ENCODE measurements at places on chromosomes 2 and 18.
A peak's percentile ranks its signal among the peaks of the same experiment; 100 is the strongest.

DNA sequence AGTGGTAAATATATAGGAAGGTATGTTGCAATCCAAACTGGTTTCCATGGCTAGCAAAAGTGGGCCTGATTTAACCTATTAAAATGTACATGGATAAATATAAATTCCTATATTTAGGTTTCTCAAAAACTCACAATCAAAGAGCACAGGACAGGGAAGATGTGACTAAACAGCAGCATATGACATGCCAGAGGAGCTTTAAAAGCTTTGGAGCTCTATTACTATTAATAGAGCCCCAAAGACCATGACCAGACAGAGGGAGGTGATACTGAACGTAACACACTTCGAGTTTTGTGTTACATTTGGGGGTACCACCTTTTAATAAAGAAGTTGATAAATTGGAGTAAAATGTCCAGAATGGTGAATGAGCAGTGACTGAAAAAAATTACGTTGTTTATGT is 179.5 kb upstream of the SLC14A2 start:
- DNase-seq = no peak

DNA sequence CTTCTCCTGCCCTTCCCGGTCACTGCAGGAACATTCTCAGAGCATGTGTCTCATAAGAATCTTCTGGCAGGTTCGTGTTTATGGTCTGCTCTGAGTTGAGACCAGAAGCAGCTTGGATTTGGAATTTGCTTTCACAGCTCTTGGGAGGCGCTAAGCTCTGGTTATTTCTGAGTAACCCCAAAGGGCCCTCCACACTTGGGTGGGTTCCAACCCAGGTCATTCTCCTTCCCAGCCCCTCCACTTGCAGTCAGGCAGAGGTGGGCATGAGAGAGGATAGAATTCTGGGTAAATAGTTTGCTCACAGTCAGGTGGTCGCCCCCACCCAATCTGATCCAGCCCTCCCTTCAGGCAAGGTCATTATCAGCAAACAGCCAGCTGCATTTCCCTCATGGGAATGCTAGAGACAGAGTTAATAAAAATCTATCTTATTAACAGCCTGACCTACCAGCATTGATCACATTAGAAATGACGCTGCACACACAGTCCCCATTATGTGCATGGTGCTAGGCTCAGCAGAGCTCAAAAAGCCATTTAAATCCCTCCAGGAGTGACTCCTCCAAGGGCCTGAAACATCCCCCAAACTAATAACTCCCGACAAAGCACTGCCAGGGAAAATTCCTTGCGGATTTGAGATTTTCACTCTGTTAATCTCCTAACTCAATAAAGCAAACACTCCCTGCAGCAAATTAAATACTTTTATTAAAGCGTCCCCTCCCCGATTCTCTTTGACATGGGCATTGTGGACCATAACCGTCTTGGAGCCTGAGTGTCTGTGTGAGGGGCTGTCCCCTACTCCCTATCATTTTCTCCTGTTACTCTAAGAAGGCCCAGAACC is 61.9 kb downstream of the SLC4A5 start:
- DNase-seq = no peak

DNA sequence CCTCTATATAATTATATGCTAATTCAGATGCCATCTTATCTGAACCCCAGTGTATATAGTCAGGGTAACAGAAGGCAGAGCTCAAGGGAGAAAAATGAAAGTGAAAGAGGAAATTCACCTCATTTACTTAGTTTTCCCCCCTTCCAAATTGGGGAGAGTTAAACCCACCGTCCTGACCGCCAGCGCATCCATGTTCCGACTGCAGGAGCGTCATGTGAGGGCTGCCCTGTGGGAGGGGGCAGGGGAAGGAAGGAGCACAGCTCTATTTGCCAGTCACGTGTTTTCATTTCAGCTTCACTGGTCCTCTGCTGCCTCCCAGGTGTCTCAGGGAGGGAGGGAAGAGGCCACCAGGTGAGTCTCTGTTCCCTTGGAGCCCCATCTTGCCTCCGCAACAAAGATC is 13.2 kb downstream of the CNNM4 start:
- peak; percentile 50 for DNase-seq

DNA sequence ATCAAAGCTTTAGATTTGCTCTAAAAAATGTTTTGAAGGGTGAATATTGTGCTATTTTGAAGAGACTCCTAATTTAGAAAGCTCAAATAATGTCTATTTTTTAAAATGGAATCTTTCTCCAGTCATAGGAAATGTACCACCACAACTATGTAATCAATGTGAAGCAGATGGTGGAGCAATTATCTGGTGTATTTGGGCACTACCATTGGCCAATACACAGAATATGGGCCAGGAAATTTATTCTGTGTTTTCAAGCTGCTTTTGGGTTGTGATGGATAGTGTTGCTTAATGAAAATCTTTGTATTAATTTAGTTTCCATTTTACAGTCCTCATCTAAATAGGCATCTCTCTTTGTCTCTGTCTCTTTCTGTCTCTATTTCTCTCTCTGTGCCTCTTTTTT is 17.1 kb upstream of the VWC2L start:
- DNase-seq = no peak

- DNase-seq = no peak
These were observed 139.2 kb upstream of the ARHGAP28 start for GRCh38 chr18:6590326-6590725.

DNA sequence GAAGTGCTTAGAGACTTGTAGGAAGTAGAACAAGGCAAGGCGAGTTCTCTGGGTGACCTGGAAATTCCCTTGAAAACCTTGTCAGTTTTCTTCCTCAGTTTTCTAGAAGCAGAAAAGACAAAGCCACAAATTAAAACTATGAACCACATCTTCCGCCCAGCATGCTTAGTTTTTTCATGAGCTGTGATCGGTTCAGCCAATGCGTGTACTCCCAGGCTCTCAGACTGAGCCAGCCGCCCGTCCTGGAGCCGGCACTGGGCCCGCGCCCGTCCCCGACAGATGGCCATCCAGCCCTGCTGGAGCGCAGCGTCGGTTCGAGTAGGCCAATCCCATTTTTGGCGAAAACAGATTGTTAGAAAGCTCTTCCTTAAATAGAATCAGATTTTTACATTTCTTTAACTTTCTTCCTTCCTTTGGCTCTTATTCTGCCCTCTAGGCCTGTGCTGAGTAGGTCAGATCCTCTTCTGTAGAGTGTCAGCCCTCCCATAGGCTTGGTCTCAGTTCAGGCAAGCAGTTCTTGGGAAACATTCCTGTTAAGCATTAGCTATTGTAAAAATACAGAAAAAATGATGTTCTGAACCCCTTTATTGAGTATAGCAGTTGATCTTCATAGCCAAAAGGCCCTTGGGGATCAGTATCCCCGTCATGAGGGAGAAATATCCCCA is 112.5 kb downstream of the NCK2 start:
- DNase-seq = no peak

GRCh38 chr2:86052676-86053075 is 53.0 kb downstream of the POLR1A start:
- no peak for DNase-seq

DNA sequence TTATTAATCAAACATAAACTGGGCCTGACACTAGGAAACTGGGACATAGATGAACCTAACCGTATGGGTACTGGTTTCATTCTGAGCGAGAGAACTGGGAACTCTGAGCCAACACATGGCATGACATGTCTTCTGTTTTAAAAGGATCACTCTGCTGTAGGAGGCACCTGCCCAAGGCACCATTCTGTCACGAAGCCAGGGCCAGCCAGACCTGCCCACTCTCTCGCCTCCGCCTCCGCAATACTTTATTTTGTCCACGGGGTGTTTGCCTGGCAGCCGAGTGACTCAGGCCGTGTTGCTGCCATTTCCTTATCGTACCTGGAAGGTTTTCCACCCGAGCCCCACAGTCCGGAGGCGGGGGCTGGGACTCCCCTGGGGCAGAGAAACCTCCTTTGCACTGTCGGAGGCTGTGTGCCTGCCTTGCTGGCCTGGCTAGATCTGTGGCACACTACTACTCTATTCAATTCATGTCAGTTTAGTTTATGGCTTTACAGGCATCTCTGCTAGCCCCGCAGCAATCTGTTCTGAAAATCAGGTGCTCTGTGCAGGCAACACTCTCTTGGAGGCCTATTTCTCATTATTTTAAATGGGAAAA is 120.4 kb upstream of the ACKR3 start:
- no peak for DNase-seq

GRCh38 chr2:124122340-124122739 is 97.3 kb downstream of the CNTNAP5 start:
- DNase-seq = no peak

GRCh38 chr2:86048888-86049287 is 56.8 kb downstream of the POLR1A start:
- DNase-seq = no peak

- no peak for DNase-seq
These were observed 2.9 kb downstream of the TMEM178A start for GRCh38 chr2:39668576-39669080.

- DNase-seq = peak; percentile 39
These were observed 619 bp downstream of the GALM start for GRCh38 chr2:38666556-38666910.

GRCh38 chr2:29304399-29305060 is 189.3 kb downstream of the CLIP4 start:
- no peak for DNase-seq

DNA sequence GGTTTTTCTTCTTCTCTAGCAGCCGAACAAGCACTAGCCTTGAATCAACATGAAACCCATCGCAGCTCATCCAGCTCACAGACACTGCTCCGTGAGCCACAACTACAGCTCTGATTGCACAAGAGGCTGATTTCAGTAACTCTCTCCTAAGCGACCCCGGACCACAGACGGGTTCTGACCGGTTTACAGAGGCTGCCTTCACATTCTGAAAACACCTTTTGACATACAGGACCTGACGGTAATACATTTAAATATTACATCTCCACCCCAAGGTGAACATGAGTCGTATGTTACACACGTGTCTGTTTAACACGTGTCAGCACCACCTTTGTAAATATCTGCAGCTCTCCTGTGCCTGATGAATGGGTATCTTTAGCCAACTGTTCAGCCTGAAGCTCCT is 120.7 kb downstream of the TMEM18 start:
- no peak for DNase-seq

- peak; percentile 55 for DNase-seq
These were observed 38.7 kb downstream of the PKDCC start for GRCh38 chr2:42086500-42086953.

DNA sequence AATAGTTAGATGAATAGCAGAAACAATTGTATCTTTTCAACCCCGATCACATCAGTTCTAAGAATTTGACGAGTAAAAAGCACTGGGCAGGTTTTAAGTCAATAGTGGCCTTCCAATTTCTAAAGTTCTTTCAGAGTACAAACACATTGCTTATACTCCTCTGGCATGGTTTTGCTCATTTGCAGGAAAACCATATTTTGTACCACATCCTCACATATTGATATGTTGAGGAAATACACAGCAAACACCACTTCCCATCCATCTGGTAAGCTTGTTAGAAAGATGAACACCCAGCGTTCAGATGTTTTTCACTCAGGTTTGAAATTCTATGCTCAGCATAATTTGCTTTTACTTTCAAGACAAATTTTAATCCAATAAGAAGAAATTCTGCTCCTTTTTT is 344.6 kb upstream of the ACVR2A start:
- DNase-seq = no peak

GRCh38 chr2:8985561-8986326 is 17.7 kb downstream of the MBOAT2 start:
- no peak for DNase-seq

GRCh38 chr2:237594514-237594871 is 4.0 kb upstream of the RAB17 start:
- DNase-seq = no peak

GRCh38 chr2:26521054-26521912 is 43.4 kb upstream of the OTOF start:
- peak; percentile 9 for DNase-seq

- no peak for DNase-seq
These were observed 1378.4 kb upstream of the PIK3C3 start for GRCh38 chr18:40576507-40577115.

DNA sequence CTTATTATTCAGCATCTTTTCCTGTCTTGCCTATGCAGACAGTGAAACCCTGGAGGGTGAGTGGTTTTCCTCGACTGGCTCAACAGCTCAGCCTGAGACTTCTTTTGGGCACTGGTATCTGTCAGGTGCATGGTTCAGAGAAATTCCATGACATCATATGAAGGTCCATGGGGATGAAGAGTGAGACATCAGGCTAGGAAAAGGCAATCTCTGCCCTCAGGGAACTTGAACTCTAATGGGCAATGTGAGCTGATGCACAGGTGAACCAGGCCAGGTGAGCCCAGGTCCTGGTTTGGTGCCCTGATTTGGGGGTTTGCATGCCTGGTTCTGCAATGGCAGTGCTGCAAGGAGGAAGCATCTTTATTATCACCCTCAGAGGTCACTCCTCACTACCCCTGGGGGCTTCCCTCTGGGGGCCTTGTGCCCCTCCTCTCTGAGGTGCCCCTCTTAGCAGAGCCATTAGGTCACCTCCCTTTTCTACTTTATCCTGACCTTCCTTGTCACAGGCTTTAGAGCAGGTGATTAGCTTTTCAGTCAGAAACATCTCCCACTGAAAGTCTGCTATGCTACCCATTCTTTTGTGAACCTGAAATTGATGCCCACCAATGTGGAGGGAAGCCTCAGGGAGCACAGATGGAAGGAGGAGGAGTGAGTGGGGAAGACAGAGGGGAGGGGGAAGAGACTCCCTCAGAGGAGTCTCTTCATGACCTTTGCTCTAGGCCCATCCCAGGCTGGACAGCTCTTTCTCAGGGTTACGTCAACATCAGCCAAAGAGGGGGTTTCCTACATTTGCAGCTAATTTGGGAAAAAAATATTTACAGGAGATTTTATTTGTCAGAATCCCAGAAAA is 47.3 kb downstream of the MERTK start:
- DNase-seq = peak; percentile 21

- no peak for DNase-seq
These were observed 245.8 kb downstream of the PAX3 start for GRCh38 chr2:222052934-222053367.

- DNase-seq = no peak
These were observed 35.3 kb upstream of the CAVIN2 start for GRCh38 chr2:191881982-191882816.

- no peak for DNase-seq
These were observed 144.9 kb upstream of the MYCN start for GRCh38 chr2:15795426-15795825.

DNA sequence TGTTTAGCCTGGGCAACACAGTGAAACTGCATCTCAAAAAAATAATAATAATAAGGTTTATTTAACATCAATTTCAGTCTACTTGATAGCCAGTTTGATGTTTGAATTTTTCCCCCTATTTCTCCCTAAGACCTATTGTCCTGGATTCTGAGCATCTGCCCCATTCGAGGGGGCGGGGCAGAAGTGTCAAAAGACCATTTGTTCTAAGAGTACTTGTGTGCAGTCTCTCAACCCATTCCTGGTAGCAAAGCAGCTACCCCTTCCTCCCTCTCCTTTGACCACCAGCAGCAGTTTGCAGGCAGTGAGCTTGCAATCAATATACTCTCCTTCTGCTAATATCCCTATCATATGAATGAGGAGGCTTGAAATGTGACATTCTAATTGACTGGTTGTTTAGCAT is 71.9 kb downstream of the VWC2L start:
- DNase-seq = no peak

Data from MM.1S (cell line).